ENCODE measurements at places on chromosomes 7 and 10.

DNA sequence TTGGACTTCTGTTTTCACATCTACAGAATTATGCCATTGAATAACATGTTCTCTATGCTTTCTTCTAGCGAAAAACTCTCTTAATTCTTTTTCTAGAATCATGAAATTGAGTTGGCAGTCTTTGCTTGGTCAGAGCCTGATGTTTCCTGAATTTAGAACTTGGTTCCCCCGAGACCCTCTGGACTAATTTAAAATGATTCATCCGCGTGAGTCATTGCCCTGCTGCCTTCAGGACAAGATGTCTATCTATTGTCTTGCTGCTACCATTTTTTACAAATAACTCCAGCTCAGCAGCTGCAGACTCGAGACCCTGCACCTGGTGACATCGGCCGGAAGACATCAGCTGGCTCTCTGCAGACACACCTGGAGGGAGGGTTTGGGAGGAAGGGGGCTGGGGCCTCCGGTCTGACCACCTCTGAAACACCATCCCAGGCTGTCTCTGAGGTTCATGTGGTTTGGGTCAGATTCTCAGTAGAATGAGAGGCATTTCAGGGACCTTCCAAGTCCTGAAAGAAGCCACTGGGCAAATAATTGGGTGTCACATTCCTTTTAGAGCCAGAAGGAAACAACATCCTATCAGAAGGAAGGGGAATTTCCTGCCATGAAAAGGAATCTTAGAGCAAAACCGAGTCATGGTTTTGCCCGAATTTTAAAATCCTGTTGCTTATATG lies 20.9 kb upstream of the KLF6 start:
- DNase-seq = peak; percentile 76

- no peak for DNase-seq
Observed at GRCh38 chr10:32906595-32906994, 51.4 kb downstream of the ITGB1 start.

DNA sequence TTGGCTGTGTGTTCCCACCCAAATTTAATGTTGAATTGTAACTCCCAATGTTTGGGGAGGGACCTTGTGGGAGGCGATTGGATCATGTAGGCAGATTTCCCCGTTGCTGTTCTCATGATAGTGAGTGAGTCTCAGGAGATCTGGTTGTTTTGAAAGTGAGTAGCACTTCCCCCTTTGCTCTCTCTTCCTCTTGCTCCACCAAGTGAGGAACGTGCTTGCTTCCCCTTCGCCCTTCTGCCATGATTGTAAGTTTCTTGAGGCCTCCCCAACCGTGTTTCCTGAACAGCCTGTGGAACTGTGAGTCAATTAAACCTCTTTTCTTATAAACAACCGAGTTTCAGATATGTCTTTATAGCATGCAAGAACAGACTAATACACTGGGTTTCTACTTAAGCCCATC lies 176.3 kb downstream of the CDK14 start:
- peak; percentile 37 for DNase-seq

DNA sequence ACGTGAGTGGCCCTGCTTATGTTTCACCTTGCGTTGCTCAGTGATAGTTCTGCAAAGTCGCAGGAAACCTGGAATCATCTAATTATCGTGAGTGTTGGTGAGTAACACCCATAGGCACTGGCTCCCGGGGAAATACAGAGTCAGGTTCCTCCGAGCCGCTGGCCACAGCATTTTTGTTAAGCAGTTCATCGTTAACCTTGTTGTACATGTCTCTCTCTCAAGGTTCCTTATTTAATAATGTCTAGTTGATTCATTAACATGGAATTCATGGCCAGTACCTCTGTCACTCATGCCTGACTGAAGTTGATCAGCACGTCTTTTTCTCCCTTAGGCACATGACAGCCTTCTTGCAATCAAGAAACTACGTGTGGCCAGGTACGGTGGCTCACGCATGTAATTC lies 3.1 kb upstream of the ZFAND2A start:
- no peak for DNase-seq

- DNase-seq = no peak
Observed at GRCh38 chr7:82443036-82443546, 486 bp downstream of the CACNA2D1 start.

GRCh38 chr10:103661198-103661950 lies 167.9 kb downstream of the NEURL1 start:
- peak; percentile 90 for DNase-seq
